ENCODE measurements at places on chromosomes 5 and 9. TPM values are rescaled to one million over a fixed set of nuclear protein-coding genes. Genes with fewer than 3 reads are reported as not detected.

The SPINK7 gene
- not detected for total RNA-seq

The BARHL1 gene
- not detected for total RNA-seq

The FOXI1 gene
- total RNA-seq: not detected

The SV2C gene
- total RNA-seq: not detected

The KLF4 gene
- 1.5 TPM for total RNA-seq

The NIPBL gene
- 34.5 TPM for total RNA-seq

The PCDHGA5 gene
- 1.8 TPM for total RNA-seq

The ALDOB gene
- not detected for total RNA-seq

The PLAC8L1 gene
- not detected for total RNA-seq

The SPINK6 gene
- not detected for total RNA-seq

GRCh38 chr5:126099077-126099476 is 324.1 kb upstream of the GRAMD2B start:
- DNase-seq: no peak

DNA sequence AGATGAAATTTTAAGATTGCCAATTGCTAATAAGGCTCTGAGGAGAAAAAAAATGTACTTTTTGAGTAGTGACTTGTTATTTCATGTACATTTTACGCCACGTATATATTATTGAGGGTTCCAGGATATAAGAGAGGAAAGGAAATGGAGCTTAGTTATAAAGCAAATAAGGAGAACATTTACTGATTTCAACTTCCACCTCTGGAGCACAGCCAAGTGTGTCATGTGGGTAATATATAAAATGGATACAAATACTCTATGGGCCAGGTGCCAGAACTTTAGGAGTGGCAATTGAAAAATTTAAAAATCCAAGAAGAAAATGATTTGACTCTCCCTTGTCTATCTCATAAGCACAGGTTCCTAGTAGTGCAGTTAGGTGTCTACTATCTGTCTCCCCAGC is 45.0 kb upstream of the VLDLR start:
- no peak for DNase-seq

DNA sequence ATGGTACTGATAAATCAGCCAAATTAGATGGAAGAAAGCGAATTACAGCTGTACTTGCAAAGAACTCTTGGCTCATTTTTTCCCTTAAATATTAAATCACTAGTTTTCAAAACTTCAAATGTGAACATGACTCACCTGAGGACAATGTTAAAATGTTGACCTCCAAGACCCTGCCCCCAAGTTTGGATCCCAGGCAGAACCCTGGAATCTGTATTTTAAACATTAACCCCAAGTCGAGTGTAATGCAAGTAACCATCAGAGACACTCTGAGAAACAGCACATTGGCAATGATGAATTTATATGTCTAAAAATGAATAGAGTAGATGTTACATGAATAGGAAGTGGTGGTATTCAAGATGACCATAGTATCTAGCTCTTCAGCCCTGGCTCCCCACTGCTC is 2.3 kb upstream of the CD274 start:
- no peak for DNase-seq

DNA sequence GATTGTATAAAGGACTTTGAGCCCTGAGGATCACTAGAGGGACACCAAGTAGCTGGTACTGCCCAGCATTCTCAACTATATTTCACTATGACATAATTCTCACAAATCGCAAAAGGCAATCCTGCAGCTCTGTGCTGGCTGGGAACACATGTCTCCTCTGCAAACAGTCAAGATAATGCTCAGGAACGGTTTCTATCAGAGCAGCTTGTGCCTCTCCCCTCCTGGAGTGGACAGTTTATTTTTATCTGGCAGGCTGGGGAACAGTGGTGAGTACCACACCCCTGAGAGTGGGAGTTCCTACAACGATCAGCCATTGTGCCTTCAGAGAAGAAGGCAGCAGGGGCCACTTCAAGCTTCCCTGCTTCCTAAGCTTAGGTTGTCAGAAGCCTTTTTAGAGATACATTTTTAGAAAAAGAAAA is 65.8 kb downstream of the ERAP1 start:
- DNase-seq: no peak

DNA sequence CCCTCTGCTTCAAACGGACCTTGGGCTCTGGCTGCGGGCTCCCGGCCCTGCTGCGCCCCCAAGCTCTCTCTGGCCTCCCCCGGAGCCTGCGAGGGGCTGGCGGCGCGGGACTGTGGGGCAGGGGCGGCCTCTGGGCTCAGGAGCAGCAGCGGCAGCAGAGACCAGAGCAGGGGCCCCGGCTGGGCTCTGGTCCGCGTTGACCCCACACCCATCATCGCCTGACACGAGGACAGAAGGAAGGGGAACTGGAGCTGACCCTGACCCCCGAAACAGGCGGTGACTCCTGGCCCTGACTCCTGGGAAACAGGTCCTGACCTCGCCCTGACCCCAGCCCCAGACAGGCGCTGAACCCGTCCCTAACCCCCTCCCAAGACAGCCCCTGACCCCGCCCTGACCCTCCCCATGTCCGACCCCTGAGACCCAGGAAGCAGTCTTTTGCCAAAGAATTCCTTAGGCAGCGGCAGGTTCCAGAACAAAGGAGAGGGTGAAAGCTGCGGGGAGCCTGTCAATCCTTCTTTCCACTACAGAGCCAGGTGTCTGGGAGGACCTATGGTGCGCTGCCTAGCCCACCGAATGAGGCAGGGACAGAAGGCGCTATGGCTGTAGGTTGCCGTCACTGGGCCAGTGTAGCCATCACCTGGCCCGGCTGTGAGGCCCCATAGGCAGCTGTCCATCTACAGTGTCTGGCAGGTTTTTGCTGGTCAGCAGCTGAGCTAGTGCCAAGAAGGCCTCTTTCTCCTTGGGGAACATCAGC is 74.7 kb upstream of the SPTLC1 start:
- DNase-seq: no peak

- no peak for DNase-seq
These were observed 15.9 kb upstream of the PFDN1 start for GRCh38 chr5:140318792-140319191.

DNA sequence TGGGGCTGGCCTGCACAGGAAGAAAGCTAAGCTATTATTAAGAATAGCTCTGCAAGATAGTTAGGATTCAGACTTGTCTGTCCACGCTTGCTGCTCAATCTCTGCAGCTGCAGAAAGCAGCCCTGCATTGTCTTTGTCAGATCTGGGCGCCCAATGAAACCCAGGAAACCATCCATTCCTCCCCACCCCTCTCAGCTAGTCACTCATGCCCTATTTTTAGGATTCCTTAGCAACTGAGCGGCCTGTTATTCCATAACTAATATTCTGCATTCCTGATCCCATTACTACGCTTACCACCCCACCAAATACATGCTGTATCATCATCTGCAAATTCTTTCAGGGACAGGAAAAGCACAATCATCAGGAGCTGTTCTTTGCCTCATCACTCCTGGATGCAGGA is 52.9 kb upstream of the APC start:
- peak; percentile 97 for DNase-seq

GRCh38 chr5:56673171-56673570 is 142.2 kb upstream of the MAP3K1 start:
- no peak for DNase-seq

DNA sequence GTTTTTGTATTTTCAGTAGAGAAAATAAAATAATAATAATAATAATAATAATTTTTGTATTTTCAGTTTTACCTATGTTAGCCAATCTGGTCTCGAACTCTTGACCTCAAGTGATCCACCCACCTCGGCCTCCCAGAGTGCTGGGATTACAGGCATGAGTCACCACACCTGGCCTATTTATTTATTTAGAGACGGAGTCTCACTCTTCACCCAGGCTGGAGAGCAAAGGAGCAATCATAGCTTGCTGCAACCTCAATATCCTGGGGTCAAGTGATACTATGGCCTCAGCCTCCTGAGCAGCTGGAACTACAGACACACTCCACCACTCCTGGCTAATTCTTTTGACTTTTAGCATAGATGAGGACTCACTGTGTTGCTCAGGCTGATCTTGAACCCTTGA is 167.5 kb downstream of the TLE1 start:
- DNase-seq: no peak

- DNase-seq: no peak
These were observed 50.9 kb upstream of the SARDH start for GRCh38 chr9:133788819-133789717.

DNA sequence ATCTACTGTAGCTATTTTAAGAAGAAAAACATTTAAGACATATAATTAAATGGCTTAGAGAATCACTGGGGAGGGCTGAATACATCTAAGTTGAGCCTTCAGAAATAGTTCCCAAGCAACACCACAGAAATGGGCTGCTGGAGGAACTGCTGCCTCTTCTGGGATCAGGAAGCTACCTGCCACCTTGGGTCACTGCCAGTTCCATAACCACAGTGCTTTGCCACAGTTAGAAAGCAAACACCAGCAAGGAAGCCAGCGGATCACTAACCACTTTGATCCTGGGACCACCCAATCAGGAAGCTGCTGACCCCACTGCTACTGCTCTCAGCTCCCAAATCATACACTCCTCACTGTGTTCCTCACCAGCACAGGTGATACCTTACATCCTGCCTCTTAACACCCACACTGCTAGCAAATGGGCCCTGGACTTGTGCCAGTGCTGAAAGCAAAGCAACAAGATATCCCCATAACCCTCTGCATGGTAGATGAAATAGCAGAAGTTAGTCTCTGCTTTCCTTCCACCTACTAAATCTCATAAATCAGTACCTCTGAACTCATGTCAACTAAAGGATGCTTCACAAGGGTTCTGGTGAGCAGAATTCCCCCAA is 346.9 kb downstream of the DEPDC1B start:
- DNase-seq: no peak

- DNase-seq: no peak
These were observed 15.6 kb upstream of the TDRD7 start for GRCh38 chr9:97396256-97396655.

GRCh38 chr5:153543288-153543687 is 52.8 kb downstream of the GRIA1 start:
- no peak for DNase-seq

DNA sequence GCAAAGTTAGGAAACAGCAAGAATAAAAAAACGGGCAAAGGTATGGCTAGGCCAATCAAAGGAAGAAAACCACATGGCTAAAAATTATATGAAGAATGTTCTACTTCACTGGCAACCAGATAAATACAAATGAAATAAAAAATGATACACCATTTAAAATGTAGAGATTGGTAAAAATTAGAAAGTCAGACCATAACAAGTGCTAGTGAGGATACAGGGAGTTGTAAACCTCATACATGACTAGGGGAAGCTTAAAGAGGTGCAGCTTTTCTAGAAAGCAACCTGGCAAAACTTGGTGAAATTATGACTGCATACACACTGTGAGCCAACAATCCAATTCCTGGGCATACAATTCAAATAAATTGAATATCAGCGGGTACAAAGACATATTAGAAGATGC is 119.0 kb upstream of the LIFR start:
- no peak for DNase-seq

DNA sequence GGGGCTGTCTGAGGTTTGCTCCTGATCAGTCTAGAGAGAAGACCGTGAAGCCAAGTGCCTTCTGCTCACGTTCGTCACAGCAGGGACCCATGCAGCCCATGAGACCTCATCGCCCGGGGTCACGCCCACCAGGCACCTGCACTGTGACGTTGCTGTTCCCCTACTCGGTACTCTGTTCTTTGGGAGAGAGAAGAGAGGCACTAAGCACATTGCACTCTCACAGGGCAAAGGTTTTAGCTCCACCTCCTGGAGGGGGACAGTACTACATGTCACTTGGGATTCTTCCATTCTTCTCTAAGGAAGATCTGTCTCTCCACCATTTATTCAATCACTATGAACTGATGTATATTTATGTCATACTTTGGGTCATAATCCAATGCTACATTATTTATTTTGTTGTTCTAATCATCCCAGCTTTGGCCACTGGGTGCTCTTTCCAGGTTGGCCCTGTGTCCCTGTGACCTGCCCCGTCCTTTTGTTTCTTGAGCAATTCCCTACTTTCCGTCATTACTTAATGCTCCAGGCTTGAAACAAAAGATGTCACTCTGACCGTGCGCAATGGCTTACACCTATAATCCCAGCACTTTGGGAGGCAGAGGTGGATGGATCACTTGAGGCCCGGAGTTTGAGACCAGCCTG is 31.4 kb upstream of the BRD3 start:
- DNase-seq: peak; percentile 3

DNA sequence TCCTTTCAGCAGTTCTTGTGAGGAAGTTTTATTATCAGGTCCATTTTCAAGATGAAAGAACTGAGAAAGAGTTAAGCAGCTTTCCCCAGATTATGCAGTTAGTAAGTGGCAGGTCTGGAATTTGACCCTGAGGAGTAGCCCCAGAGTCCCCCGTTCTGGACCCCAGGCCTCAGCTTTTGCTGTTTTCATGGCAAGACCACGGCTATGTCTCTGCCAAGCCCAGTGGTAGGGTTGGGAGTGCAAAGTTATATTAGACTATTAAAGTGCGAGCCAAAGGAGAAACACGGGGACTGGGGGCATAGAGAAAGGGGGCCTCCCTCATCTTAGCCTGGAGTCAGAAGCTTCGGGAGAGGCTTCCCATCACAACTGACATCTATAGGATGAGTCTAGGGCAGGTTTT is 19.3 kb upstream of the ORM1 start:
- no peak for DNase-seq

DNA sequence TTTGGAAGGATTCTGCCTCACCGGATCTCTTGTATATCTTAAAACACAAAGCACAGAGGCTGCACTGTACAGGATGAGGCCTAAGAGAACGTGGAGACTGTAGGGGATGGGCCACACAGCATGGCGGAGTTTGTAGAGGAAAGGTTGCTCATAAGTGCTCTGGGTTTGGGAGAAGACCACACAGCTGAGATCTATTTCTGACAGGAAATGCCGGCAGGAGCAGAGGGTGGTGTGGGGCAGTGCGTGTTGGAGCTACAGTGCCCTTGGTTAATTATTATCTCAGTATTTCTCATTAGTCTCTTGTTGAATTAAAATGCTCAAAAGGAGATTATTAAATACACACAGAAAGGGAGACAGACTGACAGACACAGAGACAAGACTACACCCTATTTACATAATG is 9.6 kb downstream of the PALM2AKAP2 start:
- DNase-seq: no peak

DNA sequence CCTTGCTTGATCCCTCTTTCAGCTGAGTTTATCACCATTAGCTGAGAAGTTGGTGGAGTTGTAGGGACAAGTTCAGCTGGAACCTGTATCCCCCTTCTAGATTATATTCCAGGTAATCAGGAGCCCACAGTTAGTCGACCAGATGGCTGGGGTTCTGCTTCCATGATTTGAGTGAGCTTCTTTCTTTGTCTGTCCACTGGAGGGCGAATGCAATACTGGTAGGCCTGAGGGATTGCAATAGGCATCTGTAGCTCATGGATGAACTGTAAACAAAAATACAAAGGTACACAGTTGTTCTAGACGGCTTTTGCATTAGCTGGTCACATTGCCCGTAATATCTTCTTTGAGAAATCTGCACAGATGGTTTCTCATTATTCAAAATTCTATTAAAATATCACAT is 88.9 kb downstream of the PCSK5 start:
- DNase-seq: no peak

- DNase-seq: peak; percentile 32
These were observed 7.7 kb downstream of the IL17B start for GRCh38 chr5:149371296-149371962.

- DNase-seq: no peak
These were observed 2.0 kb downstream of the ENHO start for GRCh38 chr9:34520505-34521385.

GRCh38 chr5:83011985-83012384 is 65.2 kb downstream of the TMEM167A start:
- DNase-seq: no peak
